Activated CD4-positive, alpha-beta T cell treated with anti-CD3 and anti-CD28 coated beads for 36 hours (primary cell): ENCODE measurements at places on chromosomes 1 and 21. TPM values are rescaled to one million over a fixed set of nuclear protein-coding genes. Genes with fewer than 3 reads are reported as not detected.

Gene CHODL
- 0.07 TPM for total RNA-seq

Gene DNALI1
- 0.16 TPM for total RNA-seq

- H3K4me3 ChIP-seq, result no peak overlapping the region
- DNase-seq, result no peak
- peaks cover 39% of the 10 kb centered on the region for H3K36me3 ChIP-seq
- H3K4me1 ChIP-seq, result peaks cover 12% of the 10 kb centered on the region
- no peak overlapping the region for H3K27ac ChIP-seq
Measured at GRCh38 chr1:180948641-180949615, 36.2 kb downstream of the KIAA1614 start.

GRCh38 chr1:169018751-169019150, 87.7 kb upstream of the ATP1B1 start:
- peaks cover 5% of the 10 kb centered on the region for H3K27me3 ChIP-seq
- no peaks in the 10 kb centered on the region for H3K36me3 ChIP-seq
- no peak overlapping the region for H3K27ac ChIP-seq
- H3K4me3 ChIP-seq, result no peak overlapping the region
- no peaks in the 10 kb centered on the region for H3K4me1 ChIP-seq

Gene SH2D5
- 0.51 TPM for total RNA-seq
